ENCODE measurements at places on chromosomes 7 and 10.

DNA sequence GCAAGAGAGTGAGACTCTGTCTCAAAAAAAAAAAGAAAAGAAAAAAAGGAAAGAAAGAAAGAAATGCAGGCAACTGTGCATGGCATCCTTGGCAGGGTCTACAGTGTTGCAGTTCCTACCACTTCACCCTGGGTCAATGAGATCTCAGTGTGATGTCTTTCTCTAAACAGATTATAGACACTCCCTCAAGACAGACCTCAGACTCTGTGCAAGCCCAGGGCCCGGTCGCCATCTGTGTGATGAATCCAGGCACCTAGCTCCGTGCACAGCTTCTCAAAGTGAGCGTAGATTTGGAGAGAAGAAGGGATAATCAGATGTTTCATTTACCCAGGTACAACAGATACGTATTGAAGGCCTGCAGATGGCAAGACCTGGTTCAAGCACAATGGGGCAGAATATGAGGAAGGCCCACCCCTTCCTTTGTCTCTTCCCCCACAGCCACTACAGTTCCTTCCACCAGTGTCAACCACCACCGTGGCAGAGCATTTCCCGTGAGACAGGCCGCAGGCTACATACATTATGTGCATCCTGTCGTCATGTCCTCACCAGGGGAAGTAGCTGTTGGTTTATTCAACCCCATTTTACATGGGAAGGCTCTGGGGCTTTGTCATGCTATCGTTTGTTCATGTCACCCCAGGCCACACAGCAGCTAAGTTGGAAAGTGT, 471.7 kb upstream of the GALNT17 start:
- no peak for DNase-seq

- DNase-seq, result no peak
These were observed 34.4 kb upstream of the ZMIZ1 start for GRCh38 chr10:79034271-79034876.

GRCh38 chr10:69065406-69066361, 22.2 kb upstream of the SRGN start:
- DNase-seq, result no peak

- no peak for DNase-seq
These were observed 782.0 kb downstream of the SUGCT start for GRCh38 chr7:40916813-40917212.

- no peak for DNase-seq
These were observed 144.6 kb upstream of the RHEB start for GRCh38 chr7:151664268-151664667.

GRCh38 chr10:73827346-73828089, 16.1 kb upstream of the NDST2 start:
- no peak for DNase-seq

DNA sequence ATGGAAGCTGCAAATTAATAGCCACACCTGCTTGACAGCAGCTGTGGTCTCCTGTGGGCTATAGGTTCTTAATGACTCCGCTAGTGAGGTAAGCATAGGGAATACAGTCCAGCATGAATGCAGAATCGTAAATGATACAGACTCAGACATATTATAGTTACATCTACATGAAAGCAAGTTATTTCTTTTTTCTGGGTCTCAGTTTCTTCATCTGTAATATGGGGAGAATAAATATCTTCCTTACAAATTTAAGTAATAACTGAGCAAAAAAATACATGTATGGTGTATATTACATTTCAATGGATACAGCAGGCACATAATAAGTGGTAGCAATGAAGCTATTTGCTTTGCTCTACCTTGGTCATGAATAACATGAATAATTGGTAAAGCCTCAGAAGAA, 245.9 kb upstream of the RHOBTB1 start:
- no peak for DNase-seq
